ENCODE measurements at places on chromosomes 12 and 14.

GRCh38 chr12:110431957-110432587 lies 18.1 kb downstream of the ARPC3 start:
- DNase-seq, result no peak

- no peak for DNase-seq
These were observed 327.7 kb downstream of the TMEM121 start for GRCh38 chr14:105853907-105854599.

DNA sequence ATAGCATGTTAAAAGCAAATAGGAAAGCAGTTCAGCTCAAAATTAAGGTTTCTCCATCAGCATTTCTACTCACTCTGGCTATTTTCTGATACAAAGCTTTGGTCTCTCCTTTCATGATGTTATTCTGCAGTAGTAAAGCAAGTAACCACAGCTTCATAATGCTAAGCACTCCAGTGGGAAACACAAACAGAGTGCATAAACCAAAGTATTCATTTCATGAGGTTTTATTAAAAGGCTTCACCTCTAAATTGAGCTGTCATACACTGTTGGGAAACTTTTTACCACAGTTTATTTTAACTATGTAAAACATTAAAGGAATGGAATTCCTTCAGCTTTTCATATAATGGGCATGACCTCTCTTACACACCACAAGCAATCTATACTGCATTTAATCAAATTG lies 157.9 kb upstream of the LMO3 start:
- no peak for DNase-seq

DNA sequence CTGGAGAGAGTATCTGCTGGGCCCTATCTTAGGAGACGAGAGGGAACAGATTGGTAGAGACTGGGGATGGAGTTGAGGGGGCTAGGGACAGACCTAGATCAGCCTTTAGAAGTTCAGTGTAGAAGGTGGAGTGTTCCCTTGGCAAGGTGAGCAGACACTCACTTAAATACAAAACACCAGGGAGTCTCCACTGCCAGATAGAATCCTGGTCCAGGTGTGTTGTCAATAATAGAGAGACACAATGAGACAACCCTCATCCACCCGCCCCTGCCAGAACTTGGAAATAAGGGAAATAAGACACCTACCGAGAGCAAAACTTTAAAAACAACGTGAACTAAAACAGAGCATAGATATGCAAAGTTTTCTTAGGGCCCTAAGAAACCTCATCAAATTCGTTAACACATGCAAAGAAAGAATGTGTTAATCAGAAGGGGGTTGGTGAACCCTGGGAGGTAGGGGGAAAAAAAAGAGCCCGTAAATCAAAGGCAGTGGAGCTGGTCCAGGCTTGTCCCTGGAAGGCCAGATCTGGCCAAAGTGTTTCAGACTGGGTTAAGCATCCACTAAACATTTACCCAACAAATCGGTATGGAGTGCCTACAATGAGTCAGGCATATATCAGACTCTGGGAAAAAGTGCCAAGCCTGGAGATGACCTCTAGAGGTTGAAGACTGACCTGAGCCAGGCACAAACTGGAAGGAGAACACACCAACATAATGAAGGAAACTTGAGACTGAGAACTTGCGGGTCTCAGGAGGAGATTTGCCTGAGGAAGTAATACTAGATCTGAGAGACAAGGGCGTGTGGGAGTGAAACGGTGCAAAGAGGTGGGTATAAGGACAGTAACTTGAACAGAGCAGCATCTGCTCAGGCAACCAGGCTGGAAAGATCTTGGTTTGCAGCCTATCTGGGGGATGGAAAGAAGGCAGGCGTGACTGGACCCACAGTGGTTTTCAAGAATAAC lies 37.0 kb upstream of the OTX2 start:
- DNase-seq, result no peak

DNA sequence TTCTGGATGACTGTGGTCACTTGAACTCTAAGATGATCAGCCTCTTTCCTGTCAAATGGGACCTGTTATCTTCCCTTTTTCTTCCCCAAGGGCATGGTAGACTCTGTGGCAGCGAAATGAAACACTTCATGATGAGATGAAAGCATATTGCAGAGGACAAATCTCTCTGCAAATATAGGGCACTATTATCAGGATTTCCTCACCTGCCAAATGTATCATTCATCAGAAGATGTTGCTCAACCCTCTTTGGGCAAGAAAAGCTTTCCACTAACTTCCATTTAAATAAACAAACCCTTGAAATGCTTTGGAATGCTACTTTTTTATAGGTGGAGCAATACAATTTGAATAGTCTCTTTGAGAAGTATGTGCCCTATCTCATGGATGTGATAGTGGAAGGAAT lies 105.0 kb downstream of the DNAH10 start:
- no peak for DNase-seq

DNA sequence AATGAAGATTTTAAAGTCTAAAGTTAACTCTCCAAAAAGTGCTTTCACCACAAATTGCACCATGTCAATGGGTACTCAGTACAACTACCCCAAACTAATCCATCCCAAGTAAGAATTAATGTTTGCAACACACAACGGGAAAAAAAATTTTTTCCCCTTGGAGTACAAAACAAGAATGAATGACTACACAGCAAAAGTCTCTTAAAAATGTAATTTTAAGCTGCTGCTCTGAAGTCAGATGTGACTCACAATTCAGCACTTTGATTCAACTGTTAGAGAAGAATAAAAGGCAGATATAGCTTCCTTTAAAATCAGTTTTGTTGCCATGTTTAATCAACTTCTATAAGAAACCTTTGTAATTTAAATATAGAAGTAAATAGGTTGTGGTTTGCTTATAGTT lies 42.5 kb upstream of the VPS33A start:
- DNase-seq, result no peak

DNA sequence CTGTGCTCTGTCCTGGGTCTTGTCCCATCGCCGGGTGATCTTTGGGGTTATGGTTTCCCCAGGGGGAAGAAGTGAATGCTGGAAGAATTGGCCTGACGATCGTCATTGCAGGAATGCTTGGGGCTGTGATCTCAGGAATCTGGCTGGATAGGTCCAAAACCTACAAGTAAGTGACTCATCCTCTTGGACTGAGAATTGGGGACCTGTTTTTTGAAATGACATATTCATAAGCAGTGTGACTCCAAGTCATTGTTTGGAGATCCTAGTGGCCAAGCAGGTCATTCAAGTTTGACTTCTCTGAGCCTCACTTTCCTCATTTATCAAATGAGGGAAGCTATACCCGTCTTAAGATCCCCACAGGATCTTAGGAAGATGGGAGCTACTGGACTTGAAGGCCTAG lies 25.8 kb downstream of the ERG28 start:
- DNase-seq, result no peak

GRCh38 chr12:84874125-84874824 lies 38.3 kb downstream of the SLC6A15 start:
- peak; percentile 67 for DNase-seq

DNA sequence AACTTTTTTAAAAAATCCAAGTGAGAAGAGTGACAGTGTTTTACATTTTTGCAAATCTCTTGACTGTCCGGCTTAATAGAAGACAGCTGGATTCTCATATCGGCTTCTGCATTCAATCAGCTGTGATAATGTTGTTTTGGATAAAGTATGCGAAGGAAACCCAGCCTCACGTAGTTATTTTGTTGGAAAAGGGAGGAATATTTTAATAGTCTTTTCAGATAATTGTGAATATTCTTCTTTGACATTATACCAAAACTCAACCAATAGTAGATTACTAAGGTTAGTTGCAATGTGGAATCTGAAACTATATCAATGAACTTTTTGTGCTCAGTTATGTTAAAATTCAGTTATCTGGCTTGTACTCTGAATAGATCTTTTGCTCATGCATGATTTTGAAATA lies 276.5 kb downstream of the ZFP36L1 start:
- DNase-seq, result no peak

GRCh38 chr12:76690921-76691700 lies 72.8 kb upstream of the ZDHHC17 start:
- DNase-seq, result no peak

GRCh38 chr12:22285846-22286245 lies 48.7 kb downstream of the ST8SIA1 start:
- DNase-seq, result no peak

- DNase-seq, result no peak
These were observed 36.7 kb downstream of the TMEM116 start for GRCh38 chr12:111976291-111976690.

- DNase-seq, result no peak
These were observed 194.0 kb downstream of the KLHL28 start for GRCh38 chr14:44767646-44768173.

GRCh38 chr14:89750281-89750755 lies 204.2 kb downstream of the EFCAB11 start:
- DNase-seq, result no peak

DNA sequence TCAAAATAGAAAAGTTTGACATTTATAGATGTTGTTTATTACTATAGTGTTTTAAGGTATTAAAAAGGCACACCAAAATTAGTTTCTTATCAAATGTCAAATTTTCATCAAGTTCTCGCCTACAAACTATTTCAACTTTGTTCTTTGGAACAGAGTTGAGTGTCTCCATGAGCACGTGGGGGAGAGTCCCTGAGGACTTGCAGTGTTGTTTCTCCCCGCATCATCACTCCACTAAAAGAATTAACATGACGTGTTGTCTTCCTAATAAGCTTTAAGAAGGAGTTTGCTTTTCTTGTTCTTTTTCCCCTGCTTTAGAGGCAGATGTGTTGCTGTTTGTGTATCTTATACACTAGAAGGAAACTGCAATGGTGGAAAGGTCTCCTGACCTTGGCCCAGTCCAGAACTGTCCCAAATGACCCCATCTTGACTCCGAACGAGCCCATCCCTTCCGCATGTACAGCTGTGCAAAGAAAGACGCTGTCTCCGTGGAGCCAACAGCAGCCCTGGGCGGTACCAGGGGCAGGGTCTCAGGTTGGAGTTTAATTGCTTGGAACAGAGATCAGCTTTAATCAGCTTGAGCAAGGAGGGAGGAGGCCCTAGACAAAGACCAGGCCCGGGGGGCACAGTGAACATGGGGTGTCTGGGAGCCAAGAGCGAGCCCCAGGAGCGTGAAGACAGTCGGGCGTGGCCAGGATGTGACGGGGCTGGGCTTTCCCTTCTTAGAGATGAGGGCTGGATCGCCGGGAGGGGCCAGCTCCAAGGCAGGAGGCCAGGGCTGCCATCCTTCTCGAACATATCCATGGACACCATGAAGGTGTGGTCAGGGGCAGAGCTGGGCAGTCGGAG lies 215.4 kb upstream of the RTL1 start:
- no peak for DNase-seq

- DNase-seq, result peak; percentile 73
These were observed 47.3 kb upstream of the LRIG3 start for GRCh38 chr12:58967561-58967960.

DNA sequence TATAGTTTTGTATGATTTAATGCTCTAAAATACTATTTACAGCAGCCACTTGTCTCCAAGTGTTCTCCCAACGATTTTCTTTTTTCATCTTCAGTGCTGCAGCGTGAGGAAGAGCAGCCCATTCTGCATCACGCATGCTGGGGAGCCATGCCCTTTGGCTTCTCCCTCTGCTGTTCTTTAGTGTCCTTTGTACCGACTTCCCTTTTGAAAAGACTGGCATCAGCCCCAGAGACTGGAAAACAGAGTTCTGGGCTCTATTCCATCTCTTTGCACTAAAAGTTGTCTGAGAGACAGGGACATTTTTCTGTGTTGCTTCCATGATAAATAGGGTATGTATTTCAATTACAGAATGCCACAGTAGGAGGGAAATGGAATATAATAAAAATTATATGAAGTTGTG lies 105.1 kb downstream of the RERG start:
- no peak for DNase-seq

- DNase-seq, result peak; percentile 84
These were observed 182.7 kb downstream of the KICS2 start for GRCh38 chr12:64039281-64039871.

- peak; percentile 10 for DNase-seq
These were observed 1.5 kb downstream of the L3HYPDH start for GRCh38 chr14:59482541-59483331.

- DNase-seq, result no peak
These were observed 15.2 kb upstream of the PRKAG1 start for GRCh38 chr12:49033611-49034285.

- DNase-seq, result no peak
These were observed 71.0 kb upstream of the NELL2 start for GRCh38 chr12:44947163-44947562.

DNA sequence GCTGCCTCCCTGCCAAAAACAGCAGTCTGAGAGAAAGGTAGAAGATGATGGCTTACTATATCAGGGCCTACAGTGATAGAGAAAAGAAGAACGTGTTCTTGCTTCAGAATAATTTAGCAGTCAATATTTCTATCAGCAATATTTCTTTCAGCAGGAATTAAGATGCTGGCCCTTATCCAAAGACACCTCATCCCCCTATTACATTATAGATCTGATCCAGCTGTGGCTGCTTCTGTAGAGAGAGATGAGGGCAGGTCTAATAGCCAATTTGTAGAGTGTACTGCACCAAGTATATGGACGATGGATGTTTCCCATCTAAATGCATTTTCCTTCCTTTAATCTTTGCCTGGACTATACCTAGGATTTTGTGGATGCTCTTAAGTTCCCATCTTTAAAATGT lies 451.7 kb downstream of the NPAS3 start:
- DNase-seq, result no peak

- DNase-seq, result no peak
These were observed 8.1 kb upstream of the SLC15A5 start for GRCh38 chr12:16285586-16285985.

DNA sequence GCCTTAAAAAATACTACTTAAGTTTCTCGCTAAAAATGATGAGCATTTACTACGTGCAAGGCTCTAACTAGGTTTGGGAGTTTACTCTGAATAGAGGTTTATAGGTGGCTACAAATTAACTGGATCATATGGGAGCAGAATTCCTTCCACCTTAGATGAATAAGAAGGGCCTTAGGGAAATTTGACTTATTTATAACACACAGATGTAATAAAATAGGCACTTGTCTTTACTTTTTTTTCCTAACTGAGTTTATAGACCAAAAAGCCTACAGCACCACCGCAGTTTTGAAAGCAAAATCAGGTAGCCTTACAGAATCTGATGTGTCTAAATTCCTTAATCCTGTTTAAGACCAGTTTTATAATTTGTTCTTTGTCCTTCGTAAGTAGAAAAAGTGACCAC lies 10.5 kb downstream of the AEBP2 start:
- DNase-seq, result no peak

DNA sequence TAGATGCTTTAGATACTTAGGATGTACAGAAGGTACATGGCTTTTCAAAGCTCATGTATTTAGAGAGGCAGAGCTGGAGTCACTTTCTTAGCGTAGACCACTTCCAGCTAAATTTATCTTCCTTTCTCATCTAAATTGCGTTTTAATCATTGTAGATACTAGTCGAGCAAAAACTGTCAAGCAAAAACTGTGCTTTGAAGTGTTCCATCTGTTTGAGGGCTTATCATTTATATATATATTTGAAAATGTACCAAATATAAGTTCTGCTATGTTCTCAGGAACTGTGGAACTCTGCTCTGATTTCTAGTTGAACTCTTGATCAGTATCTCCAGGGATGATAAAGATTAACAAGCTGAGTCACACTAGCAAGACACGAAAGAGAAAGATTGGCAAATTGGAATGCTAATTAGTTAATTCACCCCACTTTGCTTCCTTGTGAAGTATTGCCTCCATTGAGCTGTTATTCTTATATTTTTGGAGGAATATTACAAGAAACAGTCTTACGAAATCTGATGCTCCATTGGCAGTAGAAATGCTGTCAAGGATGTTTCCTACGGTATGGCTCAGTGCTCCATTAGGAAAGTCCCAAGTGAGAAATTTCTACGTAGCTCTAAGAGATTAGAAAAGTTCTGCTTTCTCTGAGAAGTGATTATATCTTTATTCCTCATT lies 310.7 kb downstream of the AEBP2 start:
- no peak for DNase-seq

GRCh38 chr12:108099073-108099472 lies 30.0 kb upstream of the WSCD2 start:
- DNase-seq, result no peak

Measured in NCI-H345 (cell line).